Psoas muscle (tissue), 8 donors: ENCODE measurements at places on chromosomes 3 and 15.

DNA sequence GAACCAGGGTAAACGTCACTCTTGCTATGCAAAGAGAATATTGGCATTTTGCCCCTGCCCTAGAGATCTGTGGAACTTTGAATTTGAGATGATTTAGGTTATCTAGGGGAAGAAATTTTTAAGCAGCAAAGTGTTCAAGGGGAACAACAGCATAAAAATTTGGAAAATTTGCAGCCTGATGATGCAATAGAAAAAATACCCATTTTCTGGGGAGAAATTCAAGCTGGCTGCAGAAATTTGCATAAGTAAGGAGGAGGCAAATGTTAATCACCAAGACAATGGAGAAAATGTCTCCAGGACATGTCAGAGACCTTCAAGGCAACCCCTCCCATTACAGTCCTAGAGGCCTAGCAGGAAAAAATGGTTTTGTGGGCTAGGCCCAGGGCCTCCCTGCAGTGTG, 4.4 kb upstream of the RPL32 start:
- DNase-seq = no peak

DNA sequence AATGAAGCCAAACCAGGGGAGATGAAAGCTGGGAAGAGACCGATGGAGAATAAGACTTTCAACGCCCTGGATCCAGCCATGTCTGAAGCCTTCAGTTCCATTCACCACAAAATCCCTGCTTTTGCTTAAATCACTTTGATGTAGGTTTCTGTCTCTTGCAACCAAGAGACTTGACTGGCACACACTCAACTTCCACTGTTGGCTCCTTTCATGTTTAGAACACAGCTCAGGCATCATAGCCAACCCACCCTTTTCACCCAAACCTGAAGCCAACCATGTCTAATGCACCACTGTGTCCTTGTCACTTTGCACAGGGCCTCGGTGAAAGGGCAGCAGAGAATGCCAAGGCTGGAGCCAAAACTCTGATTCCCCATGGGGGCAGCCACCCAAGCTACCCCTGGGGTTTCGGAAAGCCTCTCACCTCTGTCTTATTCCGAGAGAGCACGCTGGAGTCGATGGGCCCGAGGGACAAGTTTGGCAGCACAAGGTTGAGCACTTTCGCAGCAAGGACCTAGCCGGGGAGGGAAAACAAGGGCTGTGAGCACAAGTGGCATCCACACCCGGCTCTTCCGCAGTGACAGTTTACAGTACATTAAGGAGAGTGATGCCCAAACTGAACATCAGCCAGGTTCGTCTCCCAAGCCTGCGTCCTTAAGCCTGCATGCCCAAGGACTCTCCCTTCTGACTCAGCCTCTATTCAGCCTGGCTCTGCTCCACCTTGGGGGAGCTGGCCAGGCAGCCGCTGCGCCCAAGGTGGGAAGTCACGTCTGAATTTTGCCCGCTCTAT, 37.6 kb downstream of the ABTB1 start:
- DNase-seq = no peak

DNA sequence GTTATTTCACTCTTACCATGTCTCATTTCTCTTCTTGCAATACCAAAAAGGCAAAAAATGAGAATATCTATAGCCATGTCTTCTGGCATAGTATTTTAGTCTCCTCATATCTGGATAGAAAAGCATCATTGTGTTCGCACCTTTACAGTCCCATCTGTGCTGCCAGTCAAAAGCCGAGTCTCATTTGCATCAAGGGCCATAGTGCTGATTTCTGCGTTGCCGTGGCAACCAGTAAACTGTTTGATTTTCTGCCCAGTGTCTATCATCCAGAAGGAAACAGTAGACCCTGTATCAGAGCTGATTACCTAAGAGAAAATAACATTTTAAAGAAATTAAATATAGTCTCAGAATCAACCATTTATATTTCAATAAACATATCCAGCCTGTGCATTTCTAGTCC, 86.1 kb upstream of the SERPINI2 start:
- DNase-seq = no peak

GRCh38 chr3:70488131-70488530, 175.7 kb upstream of the MDFIC2 start:
- no peak for DNase-seq

- no peak for DNase-seq
Measured at GRCh38 chr3:47523310-47524073, 10.0 kb upstream of the ELP6 start.

- DNase-seq = no peak
Measured at GRCh38 chr3:69890084-69890483, 109.4 kb upstream of the SAMMSON start.

- no peak for DNase-seq
Measured at GRCh38 chr3:12443781-12444522, 40.3 kb upstream of the TSEN2 start.
